ENCODE measurements at places on chromosomes 16 and 17.

GRCh38 chr17:28572259-28573039 is 1.1 kb upstream of the PIGS start:
- DNase-seq, result no peak

DNA sequence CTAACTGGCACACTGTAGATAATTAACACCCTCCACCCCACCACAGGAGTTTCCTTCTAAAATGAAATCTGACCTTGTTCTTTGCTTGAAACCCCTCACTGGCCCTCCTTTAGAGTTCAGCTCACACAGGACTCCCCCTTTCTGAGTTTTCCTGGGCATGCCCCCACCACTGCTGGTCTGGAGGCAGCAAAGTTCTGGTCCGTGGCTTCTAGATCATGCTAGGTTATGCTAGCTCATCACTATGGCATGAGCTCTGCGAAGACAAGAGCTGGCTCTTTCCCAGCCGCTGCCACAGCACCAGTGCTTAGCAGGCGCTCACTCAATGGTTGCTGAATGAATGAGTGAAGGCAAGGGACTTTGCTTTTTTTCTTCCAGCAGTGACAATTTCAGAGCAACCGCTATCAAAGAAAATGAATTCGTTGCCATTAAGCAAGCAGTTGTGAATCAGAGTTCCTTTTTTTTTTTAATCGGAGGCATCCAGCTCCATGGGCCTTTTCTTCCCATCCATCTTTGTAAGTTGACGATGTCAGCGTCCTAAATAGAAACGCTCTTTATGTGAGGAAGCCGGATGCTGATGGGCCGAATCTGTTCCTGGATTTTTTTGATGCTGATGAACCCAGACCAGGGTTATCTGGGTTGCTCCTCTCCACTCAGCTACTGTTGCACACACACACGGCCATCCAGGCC is 80.8 kb upstream of the NOL11 start:
- DNase-seq, result no peak

DNA sequence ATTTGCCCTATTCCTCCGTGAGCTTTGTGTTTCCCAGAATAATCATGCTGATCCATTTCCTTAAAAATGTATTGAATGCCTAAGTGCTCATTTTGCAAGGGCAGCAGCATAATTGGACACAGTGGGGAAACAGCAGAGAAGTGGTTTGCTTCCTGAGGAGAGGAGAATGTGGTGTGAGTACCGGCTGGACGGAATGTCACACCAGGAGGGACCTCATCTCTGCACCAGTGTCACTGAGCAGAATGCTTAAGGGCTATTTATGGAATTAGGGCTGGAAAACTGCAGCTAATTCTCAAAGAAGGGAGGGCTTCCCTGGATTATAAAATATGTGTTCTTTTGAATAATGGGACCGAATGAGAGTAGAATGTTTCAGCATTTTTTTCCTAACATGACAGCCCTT is 1100.6 kb upstream of the RBFOX1 start:
- no peak for DNase-seq

- no peak for DNase-seq
Observed at GRCh38 chr17:20281860-20282259, 185.5 kb downstream of the LGALS9B start.

- DNase-seq, result no peak
Observed at GRCh38 chr17:21058098-21058893, 15.5 kb upstream of the USP22 start.

DNA sequence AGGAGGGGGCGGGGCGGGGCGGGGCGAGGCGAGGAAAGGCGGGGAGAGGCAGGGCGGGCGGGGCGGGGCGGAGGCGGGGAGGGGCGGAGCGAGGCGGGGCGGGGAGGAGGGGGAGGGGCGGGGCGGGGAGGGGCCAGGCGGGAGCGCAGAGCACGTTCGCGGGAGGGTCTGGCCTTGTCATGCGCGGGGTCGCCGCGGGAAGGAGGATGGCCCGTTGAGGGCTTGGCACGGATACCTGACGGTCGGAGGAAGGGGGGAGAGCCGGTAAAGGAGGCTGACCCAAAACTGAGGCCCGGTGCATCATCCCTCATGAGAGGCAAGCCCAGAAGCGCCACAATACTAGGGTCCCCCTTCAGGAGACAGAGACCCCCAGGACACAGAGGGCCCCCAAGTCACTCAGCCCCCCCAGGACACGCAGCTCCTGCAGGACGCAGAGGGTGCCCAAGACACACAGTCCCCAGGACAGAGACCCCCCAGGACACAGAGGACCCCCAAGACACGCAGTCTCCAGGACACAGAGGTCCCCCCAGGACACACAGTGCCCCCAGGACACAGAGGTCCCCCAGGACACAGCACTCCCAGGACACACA is 593 bp upstream of the WDR45B start:
- peak; percentile 61 for DNase-seq

DNA sequence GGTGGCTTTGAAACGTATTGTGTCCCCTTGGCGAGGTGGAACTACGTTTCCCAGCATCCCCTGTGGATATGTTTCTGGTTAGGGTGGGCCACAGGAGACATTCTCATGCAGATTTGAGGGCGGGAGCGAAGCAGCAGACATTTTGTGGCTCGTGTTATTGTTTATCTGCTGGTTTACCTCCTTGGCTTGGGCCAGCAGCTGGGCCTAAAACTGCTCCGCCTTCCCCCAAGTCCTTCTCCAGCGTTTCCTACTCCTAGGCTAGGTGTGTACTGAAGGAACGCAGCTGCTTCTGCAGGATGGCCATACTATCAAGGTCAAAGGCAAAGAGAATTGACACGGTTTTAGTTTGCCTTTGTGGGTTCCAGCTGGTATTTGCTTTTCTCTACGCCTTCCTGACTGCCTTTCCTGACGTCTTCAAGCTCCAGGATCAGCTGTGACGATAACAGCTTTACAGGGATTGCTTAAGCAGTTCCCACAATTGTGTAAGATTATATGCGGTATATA is 17.2 kb upstream of the WSB1 start:
- DNase-seq, result no peak

GRCh38 chr17:80794281-80795089 is 197.2 kb upstream of the CHMP6 start:
- DNase-seq, result no peak

DNA sequence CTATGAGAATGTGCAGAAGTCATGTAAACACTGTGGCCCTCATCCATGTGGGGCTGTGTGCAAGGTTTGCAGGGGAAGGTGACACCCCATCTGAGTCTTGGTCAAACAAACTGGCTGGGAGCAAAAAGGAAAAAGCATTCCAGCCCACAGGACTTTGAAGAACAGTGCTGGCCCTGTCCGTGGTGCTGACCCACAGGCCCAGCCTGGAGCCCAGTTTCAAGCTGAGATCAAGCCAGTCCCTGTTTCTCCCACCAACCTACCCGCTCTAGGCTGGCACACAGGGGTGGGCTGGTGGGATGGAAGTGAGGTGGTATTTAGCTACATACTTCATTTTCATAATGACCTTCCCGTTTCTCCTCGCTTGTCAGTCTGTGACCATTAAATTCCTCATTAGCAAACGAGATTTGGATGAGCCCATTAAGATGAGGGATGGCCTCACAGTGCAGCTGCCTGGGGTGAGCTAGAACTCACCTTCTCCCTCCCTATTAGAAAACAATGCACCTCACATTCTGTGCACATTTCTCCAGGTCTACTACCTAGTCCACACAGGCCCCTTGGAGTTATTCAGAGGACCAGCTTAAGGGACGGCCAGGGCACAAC is 12.6 kb upstream of the RPL38 start:
- no peak for DNase-seq

Measured in CD8-positive, alpha-beta T cell (primary cell).